ENCODE measurements at places on chromosomes 12 and 14. TPM values are rescaled to one million over a fixed set of nuclear protein-coding genes. Genes with fewer than 3 reads are reported as not detected.

DNA sequence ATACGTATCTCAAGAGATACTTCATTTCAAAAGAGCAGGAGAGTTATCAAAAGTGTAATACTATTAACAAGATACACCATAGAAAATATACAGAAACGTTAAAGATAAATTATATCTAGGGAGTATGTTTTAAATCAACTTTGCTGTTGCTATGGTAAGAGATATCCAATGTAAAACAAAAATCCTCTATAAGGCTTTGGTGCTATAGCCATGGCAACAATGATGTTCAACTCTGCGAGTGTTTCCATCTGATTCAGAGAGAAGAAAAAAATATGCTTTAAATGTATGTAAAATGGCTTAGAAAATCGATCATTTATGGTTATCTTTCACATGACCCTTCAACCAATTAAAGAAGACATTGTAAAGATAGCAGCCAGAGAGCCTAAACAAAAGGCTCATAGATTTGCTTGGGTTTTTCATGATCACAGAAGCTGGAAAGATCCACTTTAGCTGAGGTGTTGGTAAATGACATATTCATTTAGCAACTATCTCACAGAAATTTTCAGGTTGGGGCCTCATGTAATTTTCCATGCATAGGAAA, 387.0 kb upstream of the GARIN6 start:
- no peak for DNase-seq

- DNase-seq, result no peak
Measured at GRCh38 chr14:81384900-81385299, 15.2 kb downstream of the STON2 start.

DNA sequence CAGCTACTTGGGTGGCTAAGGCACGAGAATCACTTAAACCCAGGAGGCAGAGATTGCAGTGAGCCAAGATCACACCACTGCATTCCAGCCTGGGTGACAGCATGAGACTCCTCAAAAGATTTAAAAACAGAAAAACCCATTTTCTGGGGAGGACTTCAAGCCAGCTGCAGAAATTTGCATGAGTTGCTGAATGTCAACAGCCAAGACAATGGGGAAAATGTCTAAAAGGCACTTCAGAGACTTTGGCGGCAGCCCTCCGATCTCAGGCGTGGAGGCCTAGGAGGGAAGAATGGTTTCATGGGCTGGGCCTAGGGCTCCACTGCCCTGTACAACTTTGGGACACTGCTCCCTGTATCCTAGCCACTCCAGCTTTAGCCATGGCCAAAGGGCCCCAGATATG, 177.8 kb upstream of the C14orf180 start:
- DNase-seq, result no peak

The C12orf50 gene
- total RNA-seq, result 0.18 TPM

The DBX2 gene
- total RNA-seq, result not detected

All from natural killer cell (primary cell).